ENCODE measurements at places on chromosomes 2 and 18.

DNA sequence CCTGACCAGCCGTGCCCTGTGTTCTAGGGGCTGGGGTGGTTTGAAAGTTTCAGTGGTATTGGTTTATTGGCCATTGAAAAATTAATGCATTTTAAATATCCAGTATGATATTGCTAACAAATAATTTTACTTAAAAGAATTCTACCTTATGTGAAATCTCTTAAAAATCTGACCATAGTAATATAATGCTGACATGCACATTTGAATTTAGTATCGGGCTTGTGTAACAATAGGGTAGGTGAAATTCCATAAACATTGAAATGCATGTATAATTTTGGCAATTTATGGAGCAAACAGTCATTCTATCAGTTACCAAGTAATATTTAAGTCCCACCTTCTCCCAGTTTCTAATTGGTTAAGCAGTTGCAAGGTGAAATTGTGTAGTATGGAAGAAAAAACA lies 170.5 kb downstream of the DCDC2C start:
- DNase-seq, result no peak

GRCh38 chr2:156589381-156590079 lies 153.4 kb downstream of the GPD2 start:
- no peak for DNase-seq

DNA sequence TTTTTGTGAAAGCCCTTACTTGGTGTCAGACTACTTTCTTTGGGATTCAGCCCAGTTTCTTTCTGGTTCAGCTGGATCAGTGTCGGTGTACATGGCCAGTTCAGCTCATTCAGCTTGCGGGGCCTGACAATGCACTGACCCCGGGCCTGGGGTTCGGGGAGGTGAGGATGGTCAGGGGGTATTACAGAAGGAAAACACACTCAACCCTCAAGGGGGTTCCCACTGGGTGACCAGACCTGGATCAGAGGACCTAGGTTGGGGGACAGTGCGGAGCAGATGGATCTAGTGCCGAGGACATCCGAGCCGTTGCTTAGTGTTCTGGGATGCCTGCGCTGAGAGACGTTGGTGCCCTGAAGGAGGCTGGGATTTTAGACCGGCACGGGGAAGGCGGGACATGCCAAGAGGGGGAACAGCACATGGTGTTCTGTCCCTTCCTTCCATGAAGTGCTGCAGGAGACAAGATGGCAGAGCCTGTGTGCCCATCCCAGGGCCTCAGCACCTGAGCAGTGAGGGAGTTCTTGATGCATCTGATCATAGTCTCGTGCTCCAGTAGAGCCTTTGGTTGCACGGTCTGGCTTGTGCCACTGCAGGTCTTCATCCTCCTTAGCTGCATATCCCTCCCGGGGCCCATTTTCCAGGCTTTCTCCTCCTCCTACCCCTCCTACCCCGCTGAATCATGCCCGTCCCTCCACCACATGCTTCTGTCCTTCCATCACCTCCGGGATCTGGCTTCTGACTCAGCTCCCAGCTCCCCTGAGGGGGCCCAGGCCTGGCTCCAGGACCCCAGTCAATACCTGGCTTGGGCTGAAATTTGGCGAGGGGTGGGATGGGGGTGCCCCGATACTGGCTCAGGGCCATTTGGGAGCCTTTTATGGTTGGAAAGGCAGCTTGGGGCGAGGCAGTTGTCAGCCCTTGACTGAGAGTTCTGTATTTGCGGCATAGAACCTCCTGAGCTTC lies 18.0 kb downstream of the SPEG start:
- no peak for DNase-seq

- DNase-seq, result no peak
Observed at GRCh38 chr2:15940661-15941480, 521 bp downstream of the MYCN start.

DNA sequence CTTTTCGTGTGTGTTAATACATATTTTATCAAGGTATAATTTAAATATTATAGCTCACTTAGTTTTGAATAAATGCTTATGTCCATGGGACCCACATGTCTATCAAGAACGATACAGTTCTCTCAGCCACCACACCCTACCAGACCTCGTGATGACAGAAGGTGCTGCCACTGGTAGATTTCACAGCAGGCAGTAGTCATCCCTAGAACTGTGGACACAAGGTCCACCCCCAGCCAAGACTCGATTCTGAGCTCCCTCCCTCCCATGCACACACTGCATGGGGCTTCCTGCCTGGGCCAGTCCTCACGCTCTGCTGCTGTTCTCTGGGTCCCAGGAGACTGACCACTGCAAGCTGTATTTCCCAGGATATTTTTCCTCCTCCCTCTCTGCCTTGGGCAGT lies 26.5 kb upstream of the CREB1 start:
- DNase-seq, result no peak

GRCh38 chr18:76783786-76784484 lies 38.4 kb upstream of the ZNF236 start:
- no peak for DNase-seq

- no peak for DNase-seq
Observed at GRCh38 chr2:127877626-127878025, 8.1 kb downstream of the AMMECR1L start.

- no peak for DNase-seq
Observed at GRCh38 chr18:61001138-61001537, 332.1 kb upstream of the CDH20 start.

- no peak for DNase-seq
Observed at GRCh38 chr2:218354850-218355443, 1.7 kb upstream of the CATIP start.

DNA sequence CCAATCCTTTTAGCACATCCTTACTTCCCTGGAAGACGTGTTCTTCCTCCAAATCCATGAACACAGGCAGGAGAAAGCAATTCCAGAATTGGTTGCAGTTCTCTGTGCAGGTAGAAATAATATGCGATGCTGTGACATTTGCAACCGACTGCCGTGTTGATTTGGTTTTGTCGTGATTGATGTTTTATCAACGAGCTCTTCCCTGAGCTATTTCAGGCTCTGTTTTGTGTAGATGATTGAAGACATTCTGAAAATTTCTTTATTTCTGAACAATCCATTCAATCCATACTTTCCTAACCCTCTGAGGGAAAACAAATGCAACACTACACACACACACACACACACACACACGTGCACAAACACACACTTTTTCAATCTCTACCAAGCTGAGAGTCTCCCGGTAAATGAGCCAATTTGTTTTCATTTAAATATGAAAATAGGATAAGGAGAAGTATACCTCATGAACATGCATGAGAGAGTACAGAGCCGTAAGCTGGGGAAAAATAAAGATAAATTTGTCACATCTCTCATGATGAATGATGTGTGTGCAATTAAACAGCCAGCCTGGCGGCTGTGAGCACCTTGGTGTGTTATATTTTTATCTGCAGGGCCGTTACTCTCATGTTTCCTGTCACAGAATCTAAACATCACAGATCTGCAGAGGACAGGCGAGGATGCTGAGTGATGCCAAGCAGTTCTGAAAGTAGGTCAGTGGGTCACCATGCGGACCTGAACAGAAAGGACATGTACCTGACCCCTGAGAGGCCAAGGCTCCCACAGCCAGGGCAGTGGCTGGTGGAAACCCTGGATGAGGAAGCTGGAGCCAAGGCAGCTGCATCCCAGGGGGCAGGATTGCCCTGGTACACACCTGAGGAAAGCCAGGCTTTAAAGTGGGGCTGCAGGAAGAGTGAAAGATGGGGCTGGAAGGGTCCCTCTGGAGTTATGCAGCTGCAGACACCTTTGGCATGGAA lies 64.8 kb downstream of the PDCL3 start:
- DNase-seq, result no peak

GRCh38 chr2:8258406-8258805 lies 423.4 kb upstream of the ID2 start:
- no peak for DNase-seq

DNA sequence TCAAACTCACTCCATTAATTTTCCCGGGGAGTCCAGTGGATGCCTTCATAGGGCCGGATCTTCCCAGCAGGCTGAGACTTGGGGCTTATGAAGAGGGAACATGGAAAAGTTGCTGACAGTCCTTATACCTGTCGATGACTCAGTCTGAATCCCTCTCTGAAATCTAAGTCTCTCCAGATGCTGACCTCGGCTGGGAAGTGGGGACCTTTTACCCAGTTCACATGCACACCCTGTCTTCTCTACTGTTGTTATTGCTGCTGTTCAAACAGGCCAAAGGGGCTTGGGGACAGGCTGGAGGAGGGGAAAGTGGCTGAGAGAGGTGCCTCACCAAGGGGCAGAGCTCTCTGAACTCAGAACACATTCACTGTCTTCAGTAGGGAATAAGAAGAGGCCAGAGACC lies 4.1 kb upstream of the TNP1 start:
- DNase-seq, result no peak

GRCh38 chr2:190350371-190350770 lies 7.0 kb downstream of the INPP1 start:
- no peak for DNase-seq
